ENCODE measurements at places on chromosomes 3 and 15.

- no peak for DNase-seq
Observed at GRCh38 chr3:180382638-180383180, 219.3 kb upstream of the TTC14 start.

GRCh38 chr3:177545964-177546363, 348.7 kb upstream of the TBL1XR1 start:
- DNase-seq = no peak

GRCh38 chr15:64877435-64877834, 34.3 kb upstream of the ANKDD1A start:
- DNase-seq = no peak

GRCh38 chr3:124158168-124158881, 166.4 kb upstream of the ROPN1 start:
- DNase-seq = no peak

DNA sequence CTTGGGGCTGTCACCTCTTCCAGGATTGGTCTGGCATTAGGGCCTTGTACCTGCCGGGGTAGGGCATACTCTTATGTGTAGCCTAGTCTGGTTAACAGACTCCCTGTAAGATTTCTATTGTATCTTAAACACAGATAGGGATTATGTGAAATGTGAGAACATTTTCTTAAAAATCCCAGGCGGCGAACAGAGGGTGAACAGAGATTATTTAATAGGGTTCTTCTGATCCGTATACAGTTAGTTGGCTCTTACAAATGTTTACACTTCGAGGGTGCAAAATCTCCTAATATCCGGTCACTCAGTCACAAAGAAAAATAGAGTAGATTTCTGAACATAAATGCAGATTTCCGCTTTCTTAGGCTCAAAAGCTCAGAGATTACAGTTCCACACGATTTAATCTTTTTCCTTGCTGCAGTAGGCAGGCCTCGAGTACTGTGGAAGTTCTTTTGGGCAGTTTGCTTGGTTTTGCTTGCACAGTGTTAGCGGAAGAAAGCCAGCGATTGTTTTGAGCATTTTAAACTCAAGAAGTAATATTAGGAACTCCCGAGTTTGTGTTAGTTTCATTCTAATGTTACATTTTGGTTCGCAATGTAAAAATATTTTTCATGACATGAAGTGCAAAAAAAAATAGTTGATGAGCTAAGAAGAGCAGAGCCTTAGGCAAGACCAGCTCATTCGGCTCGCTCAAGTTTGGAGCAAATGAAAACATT, 993 bp downstream of the PLCL2 start:
- DNase-seq = no peak

GRCh38 chr3:186967686-186968085, 37.4 kb downstream of the ST6GAL1 start:
- no peak for DNase-seq

- DNase-seq = no peak
Observed at GRCh38 chr3:69767571-69767970, 28.3 kb downstream of the MITF start.

DNA sequence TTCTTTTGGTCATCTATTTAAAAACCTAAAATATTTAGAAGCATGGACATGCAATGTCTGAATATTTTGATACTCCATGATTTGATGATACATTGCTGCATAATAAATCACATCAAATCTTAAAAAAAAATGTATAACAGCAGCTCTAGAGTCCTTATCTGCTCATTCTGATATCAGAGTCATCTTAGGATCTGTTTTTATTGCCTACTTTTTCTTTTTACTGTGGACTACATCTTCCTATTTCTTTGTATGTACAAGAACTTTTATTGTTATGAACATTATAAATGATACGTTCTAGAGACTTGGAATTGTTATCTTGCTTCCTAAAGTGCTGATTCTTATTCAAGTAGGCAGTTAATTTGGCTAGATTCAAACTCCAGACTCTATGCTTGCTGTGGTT, 72.7 kb downstream of the IQCH start:
- DNase-seq = no peak

DNA sequence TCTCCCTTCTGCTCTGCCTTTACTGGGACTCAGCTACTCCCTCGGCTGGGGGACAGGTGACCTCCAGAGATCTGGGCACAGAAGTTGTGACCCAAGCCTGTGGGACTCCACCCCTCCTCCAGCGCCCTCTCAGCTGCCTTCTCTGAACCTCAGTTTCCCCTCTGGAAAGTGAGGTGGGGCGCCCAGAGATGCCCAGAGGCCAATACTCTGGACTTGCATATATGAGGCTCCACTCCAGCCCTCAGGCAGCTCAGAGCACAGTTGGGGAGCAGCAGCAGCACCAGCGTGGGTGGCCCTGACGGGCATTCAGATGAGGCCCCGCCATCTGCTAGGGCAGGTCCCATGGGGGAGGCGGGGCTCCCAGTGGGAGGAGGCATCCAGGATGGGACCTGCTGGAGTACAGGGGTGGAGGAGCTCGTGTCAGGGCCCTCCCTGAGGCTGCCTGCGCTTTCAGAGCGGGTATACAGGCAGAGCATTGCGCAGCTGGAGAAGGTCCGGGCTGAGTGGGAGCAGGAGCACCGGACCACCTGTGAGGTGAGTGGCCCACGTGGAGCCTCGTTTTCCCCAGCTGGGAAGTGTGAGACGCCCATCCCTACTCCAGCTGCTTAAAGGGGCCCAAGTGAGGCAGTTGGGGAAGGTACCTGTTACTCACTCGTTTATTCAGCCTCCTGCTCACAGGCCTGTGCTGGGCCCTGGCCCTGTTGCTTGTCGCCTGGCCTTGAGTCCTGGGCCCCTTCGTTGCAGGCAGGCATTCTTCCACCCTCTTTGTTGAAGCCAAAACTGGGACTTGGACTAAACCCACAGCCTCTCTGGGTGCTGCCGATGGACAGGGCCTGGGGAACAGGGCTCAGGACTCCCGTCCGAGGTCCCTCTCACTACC, 35.4 kb downstream of the PSTPIP1 start:
- no peak for DNase-seq

GRCh38 chr3:122004991-122005565, 17.0 kb downstream of the ILDR1 start:
- DNase-seq = no peak

DNA sequence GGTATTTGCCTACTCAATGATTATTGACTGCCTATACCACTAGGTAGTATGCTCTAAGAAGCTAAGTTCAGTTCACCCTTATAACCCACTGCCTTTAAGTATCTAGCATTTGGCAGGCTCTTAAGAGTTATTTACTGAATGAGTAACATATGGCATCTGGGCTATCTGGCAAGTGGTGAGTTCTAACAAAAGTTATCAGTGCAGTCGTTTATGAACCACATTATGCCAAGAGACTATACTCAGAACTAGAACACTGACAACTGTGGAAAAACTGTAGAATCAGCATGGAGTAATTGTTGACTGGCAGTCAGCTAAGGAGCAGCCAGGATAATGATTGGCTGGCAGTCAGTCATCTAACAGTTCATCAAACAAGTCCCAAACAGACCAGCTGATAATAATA, 25.8 kb downstream of the RAF1 start:
- no peak for DNase-seq

DNA sequence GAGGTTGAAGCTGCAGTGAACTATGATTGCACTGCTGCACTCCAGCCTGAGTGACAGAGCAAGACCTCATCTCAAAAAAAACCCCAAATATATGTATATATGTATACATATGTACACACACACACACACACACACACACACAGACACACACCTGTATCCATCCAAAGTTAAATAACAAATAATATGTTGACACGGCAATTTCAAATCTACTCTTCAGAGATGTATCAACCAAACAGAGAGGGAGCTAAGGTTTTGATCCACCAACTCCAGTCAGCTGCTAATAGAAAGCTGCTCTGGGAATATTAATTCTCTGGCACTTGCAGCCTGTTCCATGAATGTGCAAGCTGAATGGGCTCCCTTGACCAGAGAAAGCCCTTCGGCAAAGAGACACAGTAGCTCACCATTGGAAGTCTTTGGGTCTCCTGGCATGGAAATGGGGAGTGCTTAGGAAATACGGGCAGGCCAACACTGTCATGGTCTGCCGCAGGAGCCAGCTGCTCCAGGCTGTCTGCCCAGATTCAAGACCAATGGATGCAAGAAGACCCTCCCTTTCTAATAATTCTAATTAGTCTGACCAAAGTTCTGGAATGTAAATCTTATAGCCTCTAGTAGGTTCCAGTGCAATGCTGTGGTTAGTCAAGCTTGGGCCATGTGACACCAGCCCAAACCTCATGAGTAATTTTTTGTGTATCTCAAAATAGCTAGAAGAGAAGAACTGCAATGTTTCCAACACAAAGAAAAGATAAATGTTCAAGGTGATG, 299.8 kb downstream of the KBTBD8 start:
- DNase-seq = no peak

- no peak for DNase-seq
Observed at GRCh38 chr3:15782429-15782828, 15.3 kb downstream of the ANKRD28 start.

GRCh38 chr3:122572940-122573412, 4.5 kb upstream of the PARP15 start:
- no peak for DNase-seq

DNA sequence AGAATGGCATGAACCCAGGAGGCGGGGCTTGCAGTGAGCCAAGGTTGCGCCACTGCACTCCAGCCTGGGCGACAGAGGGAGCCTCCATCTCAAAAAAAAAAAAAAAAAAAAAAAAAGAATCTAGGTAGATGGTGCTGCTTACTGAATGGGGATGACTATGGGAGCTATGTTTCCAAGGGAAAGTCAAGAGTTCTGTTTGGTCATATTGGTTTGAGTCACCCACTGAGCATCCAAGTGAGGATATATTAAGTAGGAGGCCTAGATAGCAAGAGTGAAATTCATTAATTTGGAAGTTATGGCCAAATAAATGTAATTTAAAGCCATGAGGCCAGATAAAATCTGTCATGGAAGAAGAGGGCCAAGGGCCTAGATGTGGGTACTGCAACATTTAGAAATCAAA, 9.0 kb upstream of the UACA start:
- DNase-seq = no peak

DNA sequence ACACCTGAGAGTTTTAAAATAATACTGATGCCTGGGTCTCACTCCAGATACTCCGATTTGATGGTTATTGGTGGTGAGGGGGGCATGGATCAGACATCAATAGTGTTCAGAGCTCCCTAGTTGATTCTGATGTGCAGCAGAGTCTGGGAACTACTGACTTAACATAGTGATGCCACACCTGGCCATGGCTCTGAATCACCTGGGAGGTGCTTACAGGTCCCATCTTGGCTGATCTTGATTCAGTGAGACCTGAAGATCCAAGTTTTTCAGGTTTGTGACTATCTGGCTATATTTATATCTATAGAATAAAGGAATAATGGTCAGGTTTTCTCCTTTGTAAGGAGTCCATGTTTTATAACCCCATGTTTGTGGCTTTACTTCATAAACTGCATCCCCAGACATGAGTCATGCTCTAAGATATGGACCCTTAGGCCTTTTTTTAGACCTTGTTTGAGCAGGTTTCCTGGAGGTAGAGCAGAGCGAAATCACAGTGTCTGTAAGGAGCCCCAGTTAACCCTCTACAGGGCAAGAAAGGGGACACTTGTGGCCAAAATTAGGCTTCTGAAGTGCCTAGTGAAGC, 101.4 kb downstream of the LARS2 start:
- no peak for DNase-seq

GRCh38 chr3:57864853-57865252, 108.7 kb downstream of the SLMAP start:
- no peak for DNase-seq

- no peak for DNase-seq
Observed at GRCh38 chr15:66854012-66854965, 152.3 kb downstream of the SMAD6 start.

DNA sequence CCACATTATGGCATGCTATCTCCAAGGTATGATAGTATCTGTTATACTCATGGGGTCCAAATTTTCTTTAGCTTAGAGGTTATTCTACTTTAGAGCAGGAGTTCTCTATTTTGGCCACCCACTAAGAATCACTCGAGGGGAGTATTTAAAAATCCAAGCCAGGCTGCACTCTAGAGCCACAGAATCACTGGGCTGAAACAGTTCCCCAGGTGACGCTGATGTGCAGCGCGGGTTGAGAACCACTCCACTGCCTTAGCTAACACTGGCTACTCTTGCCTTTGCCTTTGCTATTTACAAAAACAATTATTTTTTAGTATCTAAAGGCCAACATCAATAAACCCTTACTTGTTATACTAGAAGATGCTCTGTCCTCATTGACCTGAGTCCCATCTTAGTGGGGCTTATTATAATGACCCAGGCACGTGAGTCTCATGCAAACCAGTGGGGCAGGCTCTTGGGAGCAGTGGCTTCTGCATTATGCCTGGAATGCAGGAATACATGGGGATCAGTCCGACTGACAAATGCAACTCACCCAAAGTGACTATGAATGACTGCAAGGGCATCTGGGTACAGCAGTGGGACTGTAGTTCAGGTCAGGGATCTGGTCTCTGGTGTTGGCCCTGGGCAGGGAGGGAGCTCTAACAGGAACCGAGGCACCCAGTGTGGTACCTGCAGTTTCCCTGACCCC, 21.7 kb upstream of the CGNL1 start:
- no peak for DNase-seq

GRCh38 chr3:197950677-197951061, 679 bp downstream of the RPL35A start:
- DNase-seq = no peak

- no peak for DNase-seq
Observed at GRCh38 chr15:63772520-63772919, 61.2 kb downstream of the HERC1 start.

GRCh38 chr3:127252446-127252845, 35.4 kb downstream of the PRR20G start:
- DNase-seq = no peak

DNA sequence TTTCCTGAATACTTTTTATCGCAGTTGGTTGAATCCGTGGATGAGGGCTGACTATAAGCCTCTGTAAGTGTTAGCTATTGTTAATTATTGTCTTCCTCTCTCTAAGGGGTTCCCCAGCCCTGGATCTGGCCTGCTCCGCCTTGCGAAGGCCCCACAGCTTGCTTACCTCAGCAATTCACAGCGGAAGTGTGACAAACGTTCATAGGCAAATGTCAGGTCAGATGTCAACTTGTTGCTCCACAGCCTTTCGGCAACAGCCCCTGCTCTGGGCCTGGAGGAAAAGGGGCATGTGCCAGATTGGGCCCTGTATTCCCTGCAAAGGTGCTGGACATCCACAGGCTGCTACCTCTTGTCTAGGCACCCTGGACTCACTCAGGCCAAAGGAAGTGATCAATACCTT, 25.3 kb upstream of the CELF6 start:
- no peak for DNase-seq

DNA sequence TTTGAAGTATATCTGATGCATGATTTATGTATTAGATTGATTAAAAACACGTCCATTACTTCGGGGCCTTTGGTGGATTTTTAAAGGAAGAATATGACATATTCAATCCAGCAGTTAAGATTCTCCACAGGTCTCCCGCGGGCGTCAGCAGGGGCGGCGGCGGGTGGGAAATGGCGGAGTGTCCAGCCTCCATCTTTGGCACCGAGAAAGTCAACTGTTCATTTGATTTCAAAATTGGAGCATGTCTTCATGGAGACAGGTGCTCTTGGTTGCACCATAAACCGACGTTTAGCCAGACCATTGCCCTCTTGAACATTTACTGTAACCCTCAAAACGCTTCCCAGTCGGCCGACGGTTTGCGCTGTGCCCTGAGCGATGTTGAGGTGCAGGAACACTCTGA, 7.2 kb upstream of the NANOGP8 start:
- no peak for DNase-seq

- no peak for DNase-seq
Observed at GRCh38 chr15:63505842-63506222, 1.4 kb downstream of the USP3 start.

All from NCI-H187 treated with DMSO at 0.1 percent for 48 hours (cell line).